A549 (cell line): ENCODE measurements at places on chromosomes 5 and 9. TPM values are rescaled to one million over a fixed set of nuclear protein-coding genes. Genes with fewer than 3 reads are reported as not detected.

FGD3 gene
- polyA plus RNA-seq: 0.18 to 0.26 TPM (median 0.24 TPM) in 3 replicates

GPR150 gene
- polyA plus RNA-seq: 0.05 to 0.13 TPM in 2 of 3 replicates, not detected in the other

SLC45A2 gene
- not detected in 3 replicates for polyA plus RNA-seq

DNA sequence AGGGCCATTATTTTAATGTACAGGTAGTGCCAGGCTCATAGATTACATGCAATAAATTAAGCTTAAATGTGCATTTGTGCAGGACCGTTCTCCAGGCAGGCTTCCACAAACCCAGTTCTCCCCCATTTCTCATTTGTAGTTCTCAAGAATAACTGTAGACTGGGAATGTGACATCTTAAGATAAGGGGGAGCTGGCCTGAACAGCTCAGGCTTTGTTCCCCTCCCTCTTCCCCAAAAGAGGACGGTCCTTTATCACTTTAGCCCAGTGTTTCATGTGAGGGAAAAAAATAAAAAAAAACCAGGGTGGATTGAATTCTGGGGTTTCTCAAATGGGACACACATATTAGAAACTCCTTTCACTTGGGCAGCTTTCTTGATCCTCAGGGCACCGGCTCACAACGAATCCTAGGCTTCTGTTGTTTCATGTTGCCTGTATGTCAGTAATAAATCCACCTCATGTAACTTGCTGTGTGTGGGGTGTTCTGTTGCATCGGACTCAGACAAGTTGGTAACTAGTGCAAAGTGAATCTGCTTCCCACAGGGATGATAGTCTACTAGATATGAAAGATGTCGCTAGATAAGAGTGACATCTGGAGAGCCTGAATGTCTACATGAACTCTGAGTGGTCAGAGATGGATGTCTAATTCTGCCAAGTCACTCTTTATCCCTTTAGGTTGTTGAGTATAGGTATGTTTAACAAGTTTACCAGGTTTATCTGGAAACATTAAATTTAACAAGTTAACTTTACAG is 2030.6 kb upstream of the NUDT12 start:
- DNase-seq: no peak
